ENCODE measurements at places on chromosomes 7 and 10.
A peak's percentile ranks its signal among the peaks of the same experiment; 100 is the strongest.

- no peak for DNase-seq
Observed at GRCh38 chr7:111750228-111750627, 187.9 kb upstream of the IMMP2L start.

DNA sequence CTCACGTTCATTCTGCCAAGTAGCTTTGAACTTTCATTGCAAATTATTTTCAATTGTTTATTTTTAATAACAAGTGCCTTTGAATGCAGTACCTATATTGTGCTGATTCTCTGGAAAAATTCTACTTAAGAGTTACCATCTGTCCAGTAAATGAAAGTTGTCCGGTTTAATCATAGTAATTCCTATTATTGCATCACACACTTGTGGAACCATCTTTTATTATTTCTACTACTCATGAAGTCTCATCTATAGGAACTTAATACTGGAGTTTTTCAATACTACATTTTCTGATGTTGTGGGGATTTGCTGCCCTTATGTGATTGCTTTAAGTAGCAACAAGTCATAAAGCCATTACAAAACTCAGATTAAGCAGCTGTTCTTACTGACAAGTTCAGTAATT, 16.5 kb upstream of the SKAP2 start:
- DNase-seq, result no peak

DNA sequence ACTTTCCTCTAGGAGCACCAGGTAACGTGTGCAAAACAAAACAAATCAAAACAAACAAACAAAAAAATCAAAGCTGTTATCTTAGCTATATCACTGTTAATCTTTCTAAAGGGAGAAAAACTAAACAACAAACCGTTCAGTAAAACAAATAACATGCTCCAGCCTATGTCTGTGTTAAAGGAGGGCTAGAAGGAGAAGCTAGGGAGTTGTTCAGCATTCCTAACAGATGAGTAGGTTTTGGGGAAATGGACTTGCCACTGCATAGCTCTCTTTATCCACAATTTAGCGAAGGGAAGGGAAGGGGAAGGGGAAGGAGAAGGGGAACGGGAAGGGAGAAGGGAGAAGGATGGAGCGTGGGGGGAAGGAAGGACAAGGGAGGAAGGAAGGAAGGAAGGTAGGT, 134.2 kb upstream of the AKR1E2 start:
- DNase-seq, result no peak

GRCh38 chr10:12198156-12198555, 2.2 kb downstream of the CDC123 start:
- no peak for DNase-seq

DNA sequence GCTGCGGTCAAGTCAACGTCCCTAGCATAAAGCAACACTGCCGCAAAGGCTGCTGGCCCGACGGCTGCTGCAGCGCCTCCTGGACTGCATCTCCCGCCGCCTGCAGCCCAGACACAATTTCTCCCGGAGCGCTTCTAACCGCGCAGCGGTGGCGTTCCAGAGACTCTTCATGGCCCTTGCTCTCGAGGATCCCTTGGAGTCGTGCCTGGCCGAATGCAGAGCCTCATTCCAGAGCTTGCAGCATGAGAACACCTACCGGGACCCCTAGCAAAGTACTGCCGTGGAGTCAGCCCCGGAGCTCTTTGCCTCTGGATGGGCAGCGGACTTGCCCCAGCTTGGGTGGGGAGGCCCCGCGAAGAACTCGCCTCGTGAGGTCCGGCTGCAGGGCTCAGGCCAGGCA, 79.7 kb upstream of the ZNF32 start:
- DNase-seq, result no peak

DNA sequence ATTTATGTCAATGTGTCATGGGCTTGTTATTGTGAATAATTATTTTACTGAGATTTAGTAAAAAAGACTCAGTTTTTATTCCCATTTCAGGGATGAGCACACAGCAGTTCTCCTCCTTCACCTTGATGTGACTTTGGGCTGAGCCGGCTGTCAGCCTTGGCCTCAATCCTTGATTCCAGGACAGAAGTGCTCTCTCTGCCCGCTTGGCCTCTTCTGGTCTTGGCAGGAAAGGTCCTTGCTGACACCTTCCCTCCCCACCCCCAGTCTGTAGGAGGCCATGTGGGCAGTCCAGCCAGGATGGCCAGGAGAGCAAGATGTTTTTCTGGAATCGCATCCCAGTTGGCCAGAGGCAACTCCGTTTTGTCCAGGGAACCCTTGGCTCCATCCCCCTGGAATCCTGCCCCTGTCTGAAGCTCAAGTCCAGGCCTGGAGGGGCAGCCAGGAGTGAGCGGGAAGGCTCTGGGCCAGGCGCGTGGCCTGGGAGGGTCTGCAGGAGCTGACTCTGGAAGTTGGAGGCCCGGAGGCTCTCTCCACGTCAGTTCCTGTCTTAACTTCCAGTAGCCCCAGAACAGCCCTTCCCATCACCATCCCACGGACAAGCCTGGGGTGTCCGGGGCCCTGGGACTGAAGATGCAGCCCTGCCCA, 100.9 kb downstream of the PDGFA start:
- no peak for DNase-seq

DNA sequence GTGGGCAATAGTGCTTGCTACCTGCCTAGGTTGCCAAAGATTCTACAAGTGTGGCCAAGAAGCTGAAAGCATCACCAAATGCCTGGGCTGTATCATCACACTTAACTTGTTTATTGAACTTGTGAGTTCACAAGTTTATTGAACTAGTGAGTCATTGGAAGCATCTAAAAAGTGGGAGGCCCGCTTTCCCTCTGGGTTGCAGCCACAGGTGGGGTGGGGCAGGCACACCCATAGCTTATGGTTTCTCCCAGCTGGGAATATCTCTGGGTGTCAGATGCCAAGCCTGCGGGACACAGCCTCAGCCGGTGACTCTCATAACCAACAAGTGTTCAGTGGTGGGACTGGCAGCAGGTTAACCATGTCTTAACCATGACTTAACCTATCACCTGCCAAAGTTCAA, 145.9 kb upstream of the FAM13C start:
- DNase-seq, result no peak

- DNase-seq, result peak; percentile 23
Observed at GRCh38 chr10:93482145-93482834, at the start of gene MYOF. Gene MYOF (minus strand): TSS chr10:93482334. CDS start chr10:93482194, 140 bp downstream.

GRCh38 chr7:1223196-1223981, 9.3 kb upstream of the UNCX start:
- no peak for DNase-seq

DNA sequence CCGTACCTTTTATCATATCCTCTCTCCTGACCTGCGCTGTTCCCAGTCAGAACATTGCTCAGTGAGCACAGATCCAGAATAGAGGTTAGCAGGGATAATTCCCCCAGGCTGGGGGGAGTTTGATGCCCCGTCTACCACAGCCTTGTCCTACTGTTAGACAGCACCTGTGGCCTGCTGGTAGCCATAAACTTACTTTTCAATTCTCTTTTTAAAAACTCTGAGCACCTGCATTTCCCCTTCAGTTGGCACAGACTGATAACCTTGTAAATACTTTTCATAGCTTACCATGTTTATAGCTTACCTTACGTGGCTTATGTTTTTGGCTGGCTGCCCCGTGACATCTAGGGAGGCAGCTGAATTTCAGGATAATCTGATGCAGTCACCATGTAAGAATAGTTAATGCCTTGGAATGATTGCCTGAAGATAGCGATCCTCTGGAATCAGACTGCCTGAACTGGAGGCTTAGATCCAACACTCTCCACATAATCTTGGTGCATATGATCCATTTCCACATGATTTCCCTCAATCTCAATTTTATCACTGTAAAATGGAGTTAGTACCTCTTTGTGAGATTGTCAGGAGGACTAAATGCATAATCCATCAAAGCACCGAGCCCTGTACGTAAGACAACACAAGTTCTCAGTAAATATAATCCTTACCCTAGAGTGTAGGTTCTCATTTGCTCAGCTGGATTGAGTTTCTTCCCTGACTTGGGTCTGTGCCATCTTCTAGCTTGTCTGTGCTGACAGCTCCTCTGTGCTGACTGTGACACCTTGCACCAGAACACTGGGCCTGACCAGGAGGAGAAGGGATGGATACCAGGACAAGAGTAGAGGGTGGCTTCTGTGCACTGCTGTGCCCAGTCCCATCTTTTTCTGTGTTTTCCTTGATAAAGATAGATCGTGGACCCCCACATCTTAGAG, 111.7 kb upstream of the GJD4 start:
- no peak for DNase-seq

- DNase-seq, result no peak
Observed at GRCh38 chr10:131246775-131247174, 64.7 kb downstream of the TCERG1L start.
